Left ventricle myocardium inferior (tissue), 1 donor: ENCODE measurements at places on chromosomes 2 and 18. TPM values are rescaled to one million over a fixed set of nuclear protein-coding genes. Genes with fewer than 3 reads are reported as not detected.
A peak's percentile ranks its signal among the peaks of the same experiment; 100 is the strongest.

The DOK1 gene
- 4.1 TPM for total RNA-seq

The DOCK10 gene
- total RNA-seq, result 1.6 TPM

The OST4 gene
- 354 TPM for total RNA-seq

The DYSF gene
- total RNA-seq, result 48.2 TPM

The INPP5D gene
- total RNA-seq, result 4.9 TPM

The UGT1A8 gene
- total RNA-seq, result not detected

The PSMA8 gene
- total RNA-seq, result not detected

The SLC14A1 gene
- total RNA-seq, result 22.1 TPM

The HOXD4 gene
- not detected for total RNA-seq

The SYT4 gene
- not detected for total RNA-seq

The GAREM1 gene
- 8.6 TPM for total RNA-seq

The C2orf76 gene
- 7.3 TPM for total RNA-seq

The LYPD1 gene
- total RNA-seq, result not detected

GRCh38 chr18:24364177-24364576 is 33.4 kb downstream of the OSBPL1A start:
- no peak overlapping the region for H3K27ac ChIP-seq
- no peak overlapping the region for H3K4me3 ChIP-seq
- peaks cover 4% of the 10 kb centered on the region for H3K4me1 ChIP-seq
- H3K36me3 ChIP-seq, result no peaks in the 10 kb centered on the region
- no peaks in the 10 kb centered on the region for H3K27me3 ChIP-seq

GRCh38 chr2:197804758-197805714 is 643 bp downstream of the PLCL1 start:
- no peaks in the 10 kb centered on the region for H3K27me3 ChIP-seq
- DNase-seq, result peak; percentile 22
- H3K4me3 ChIP-seq, result peak overlapping the region; percentile 91

DNA sequence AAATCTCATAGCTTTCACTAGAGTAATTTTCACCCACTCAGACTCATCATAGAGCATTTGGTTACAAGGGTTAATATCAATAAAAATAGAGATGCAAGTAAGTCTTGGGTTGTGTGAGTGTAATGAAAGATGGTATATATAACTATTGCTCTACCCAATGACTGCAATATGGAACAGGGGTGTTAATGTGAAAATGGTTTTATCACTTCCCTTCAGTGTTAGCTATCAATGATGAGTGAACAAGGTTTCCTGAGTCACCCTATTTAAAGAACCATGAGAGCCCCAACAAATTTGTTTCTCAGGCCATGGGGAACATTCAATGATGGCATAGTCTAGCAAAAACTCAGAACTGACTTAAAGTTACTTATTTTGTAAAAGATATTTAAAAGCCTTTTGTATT is 1133.6 kb upstream of the ZEB2 start:
- no peaks in the 10 kb centered on the region for H3K27me3 ChIP-seq
- no peak for DNase-seq
- H3K4me3 ChIP-seq, result no peak overlapping the region
- no peaks in the 10 kb centered on the region for H3K36me3 ChIP-seq

- H3K27ac ChIP-seq, result no peak overlapping the region
- no peak for DNase-seq
- H3K27me3 ChIP-seq, result no peaks in the 10 kb centered on the region
- H3K4me3 ChIP-seq, result no peak overlapping the region
Measured at GRCh38 chr2:124526221-124526620, 501.1 kb downstream of the CNTNAP5 start.

GRCh38 chr2:70789304-70790135 is 923 bp downstream of the FIGLA start:
- H3K4me1 ChIP-seq, result peaks cover 14% of the 10 kb centered on the region
- H3K27ac ChIP-seq, result no peak overlapping the region
- DNase-seq, result peak; percentile 39

DNA sequence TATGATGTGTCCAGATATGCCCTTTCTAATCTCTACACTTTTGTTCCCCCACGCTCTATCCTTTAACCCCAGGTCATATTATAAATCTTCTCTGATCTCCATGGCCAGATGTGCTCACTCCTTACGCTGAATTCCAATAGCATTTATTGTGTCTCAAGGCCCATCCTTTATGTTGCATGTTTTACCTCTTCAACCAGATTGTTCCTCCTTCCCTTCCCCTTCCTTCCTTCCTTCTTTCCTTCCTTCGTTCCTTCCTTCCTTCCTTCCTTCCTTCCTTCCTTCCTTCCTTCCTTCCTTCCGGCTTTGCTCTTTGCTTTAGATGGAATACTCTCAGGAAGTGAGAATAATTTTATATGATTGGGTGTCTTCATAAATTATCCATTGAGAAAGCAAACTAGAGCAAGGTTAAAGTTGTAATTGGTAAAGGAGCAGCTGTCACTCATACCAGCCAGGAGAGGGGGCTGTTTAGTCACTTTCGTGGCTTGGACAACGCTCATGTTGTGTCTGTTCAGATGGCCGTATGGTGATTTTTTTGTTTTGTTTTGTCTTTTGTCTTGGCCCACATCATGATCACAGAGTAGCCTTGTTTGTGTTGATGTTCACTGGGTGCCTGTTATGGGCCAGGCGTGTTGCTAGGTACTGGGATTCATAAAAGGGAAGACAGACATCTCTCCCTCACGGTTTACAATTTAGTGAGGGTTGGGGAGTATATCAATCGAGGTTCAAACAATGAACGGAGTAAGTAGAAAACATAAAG is 68.0 kb downstream of the DAW1 start:
- H3K27ac ChIP-seq, result no peak overlapping the region
- H3K4me1 ChIP-seq, result no peaks in the 10 kb centered on the region
- no peak for DNase-seq
- H3K4me3 ChIP-seq, result no peak overlapping the region
- H3K27me3 ChIP-seq, result peaks cover 5% of the 10 kb centered on the region

GRCh38 chr2:195613922-195614321 is 43.1 kb upstream of the SLC39A10 start:
- H3K27ac ChIP-seq, result no peak overlapping the region
- H3K27me3 ChIP-seq, result no peaks in the 10 kb centered on the region
- peaks cover 20% of the 10 kb centered on the region for H3K4me1 ChIP-seq

DNA sequence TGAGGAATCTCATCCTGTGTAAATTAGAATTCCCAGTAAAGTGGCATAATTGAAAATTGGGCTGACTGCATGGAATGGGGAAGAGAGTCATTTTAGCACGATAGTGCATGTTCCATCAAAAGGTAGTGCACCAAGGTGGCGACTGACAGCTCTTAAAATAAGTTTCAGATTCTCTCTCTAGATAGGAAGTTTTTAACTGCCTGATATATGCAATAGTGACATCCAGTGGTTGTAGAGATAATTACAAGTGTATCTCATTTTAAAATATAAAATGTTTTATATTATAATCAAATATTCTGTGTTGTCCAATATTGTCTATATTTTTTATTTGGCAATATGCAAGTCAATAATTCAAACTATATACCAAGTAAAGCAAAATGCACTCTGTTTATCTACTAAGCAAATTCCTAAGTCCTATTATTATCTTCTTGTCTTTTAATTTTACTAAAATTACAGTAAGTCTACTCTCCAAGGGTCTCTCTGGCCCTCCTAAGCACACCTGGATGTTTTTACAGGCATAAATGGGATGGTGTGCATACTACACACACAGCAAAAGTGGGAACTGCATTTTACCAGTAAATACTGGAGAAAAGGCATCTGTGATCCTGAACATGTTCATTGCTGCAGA is 397.7 kb upstream of the HNRNPA3 start:
- no peak for DNase-seq
- no peak overlapping the region for H3K4me3 ChIP-seq
- H3K36me3 ChIP-seq, result no peaks in the 10 kb centered on the region
- peaks cover 26% of the 10 kb centered on the region for H3K27me3 ChIP-seq
- no peaks in the 10 kb centered on the region for H3K4me1 ChIP-seq

- no peaks in the 10 kb centered on the region for H3K4me1 ChIP-seq
- H3K27ac ChIP-seq, result no peak overlapping the region
- no peaks in the 10 kb centered on the region for H3K36me3 ChIP-seq
- no peak overlapping the region for H3K4me3 ChIP-seq
- no peak for DNase-seq
- peaks cover 64% of the 10 kb centered on the region for H3K27me3 ChIP-seq
Measured at GRCh38 chr2:29326926-29327325, 211.7 kb downstream of the CLIP4 start.

DNA sequence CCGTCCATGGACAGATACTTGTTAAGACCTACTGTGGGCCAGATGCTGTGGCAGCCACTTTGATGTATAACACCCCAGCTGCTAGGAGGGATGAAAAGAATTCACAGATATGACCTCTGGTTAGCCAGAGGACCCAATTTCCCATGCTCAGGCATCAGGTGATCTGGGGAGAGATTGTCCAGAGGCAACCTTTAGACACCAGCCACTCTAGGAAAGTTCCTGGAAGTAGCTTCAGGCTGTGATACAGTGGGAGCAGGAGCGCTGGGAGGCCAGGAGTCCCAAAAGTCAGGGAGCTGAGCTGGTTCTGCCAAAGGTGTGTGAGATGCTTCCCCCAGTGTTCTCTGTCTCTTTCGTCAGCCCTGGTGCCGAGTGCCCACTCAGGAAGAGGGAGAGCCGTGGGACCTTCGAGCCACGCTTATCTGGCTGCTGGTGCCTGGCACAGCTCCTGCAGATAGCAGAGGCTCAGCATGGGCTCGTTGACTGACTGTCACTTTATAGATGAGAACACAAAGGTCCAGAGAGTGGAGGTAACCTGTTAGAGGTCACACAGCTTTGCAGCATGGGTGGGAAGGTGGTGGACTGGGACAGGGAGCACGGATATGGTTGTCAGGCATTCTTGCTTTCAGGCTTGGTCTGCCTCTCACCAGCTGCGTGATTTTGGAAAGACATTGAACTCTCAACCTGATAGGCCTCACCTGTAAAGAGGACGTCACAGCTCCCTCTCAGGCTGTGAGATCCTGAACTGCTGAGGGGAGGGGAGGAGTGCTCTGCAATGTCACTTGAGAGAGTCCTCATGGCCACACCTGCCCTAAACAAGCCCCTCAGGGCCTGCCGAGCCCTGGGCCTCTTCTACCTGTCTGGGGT is 7.8 kb upstream of the RALB start:
- H3K27me3 ChIP-seq, result peaks cover 23% of the 10 kb centered on the region
- H3K4me3 ChIP-seq, result no peak overlapping the region
- no peak overlapping the region for H3K27ac ChIP-seq
- H3K36me3 ChIP-seq, result no peaks in the 10 kb centered on the region
- no peak for DNase-seq
- H3K4me1 ChIP-seq, result peaks cover 34% of the 10 kb centered on the region

DNA sequence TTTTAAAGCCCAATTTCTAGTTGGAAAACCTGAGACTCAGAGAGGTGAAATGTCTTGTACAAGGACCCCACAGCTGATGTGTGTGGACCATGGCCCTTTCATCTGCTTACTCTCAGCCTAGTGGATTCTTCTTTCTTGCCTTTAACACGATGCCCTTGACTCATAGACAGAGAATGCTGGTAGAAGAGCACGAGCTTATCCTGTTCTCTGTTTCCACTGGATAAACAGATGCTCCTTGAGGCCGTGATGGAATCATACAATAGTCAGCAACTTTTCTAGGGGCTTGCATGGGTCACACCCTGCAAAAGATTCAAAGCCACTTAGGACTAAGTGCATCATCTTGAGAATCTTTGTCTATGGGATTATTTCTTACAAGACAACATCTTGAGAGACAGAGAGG is 50.9 kb downstream of the MYCN start:
- H3K4me1 ChIP-seq, result no peaks in the 10 kb centered on the region
- H3K4me3 ChIP-seq, result no peak overlapping the region
- peaks cover 46% of the 10 kb centered on the region for H3K27me3 ChIP-seq
- DNase-seq, result no peak

GRCh38 chr2:202102425-202103000 is 29.5 kb downstream of the KIAA2012 start:
- H3K4me1 ChIP-seq, result no peaks in the 10 kb centered on the region

- DNase-seq, result no peak
- H3K27me3 ChIP-seq, result no peaks in the 10 kb centered on the region
- H3K36me3 ChIP-seq, result no peaks in the 10 kb centered on the region
- peak overlapping the region; percentile 28 for H3K27ac ChIP-seq
- H3K4me3 ChIP-seq, result no peak overlapping the region
Measured at GRCh38 chr2:69164061-69164778, 151.2 kb downstream of the ANTXR1 start.

GRCh38 chr2:157355618-157356017 is 30.0 kb upstream of the ERMN start:
- H3K36me3 ChIP-seq, result no peaks in the 10 kb centered on the region
- H3K27me3 ChIP-seq, result no peaks in the 10 kb centered on the region
- DNase-seq, result no peak
- H3K4me1 ChIP-seq, result no peaks in the 10 kb centered on the region

GRCh38 chr2:48207201-48207641 is 300.9 kb upstream of the FBXO11 start:
- H3K4me1 ChIP-seq, result peaks cover 20% of the 10 kb centered on the region
- H3K27me3 ChIP-seq, result no peaks in the 10 kb centered on the region
- H3K36me3 ChIP-seq, result no peaks in the 10 kb centered on the region
- DNase-seq, result no peak
- H3K27ac ChIP-seq, result no peak overlapping the region
- no peak overlapping the region for H3K4me3 ChIP-seq

GRCh38 chr18:11367351-11367750 is 218.0 kb upstream of the PIEZO2 start:
- no peak overlapping the region for H3K4me3 ChIP-seq
- H3K4me1 ChIP-seq, result peaks cover 17% of the 10 kb centered on the region
- H3K36me3 ChIP-seq, result no peaks in the 10 kb centered on the region
- no peaks in the 10 kb centered on the region for H3K27me3 ChIP-seq
- DNase-seq, result no peak
- peak overlapping the region; percentile 81 for H3K27ac ChIP-seq

DNA sequence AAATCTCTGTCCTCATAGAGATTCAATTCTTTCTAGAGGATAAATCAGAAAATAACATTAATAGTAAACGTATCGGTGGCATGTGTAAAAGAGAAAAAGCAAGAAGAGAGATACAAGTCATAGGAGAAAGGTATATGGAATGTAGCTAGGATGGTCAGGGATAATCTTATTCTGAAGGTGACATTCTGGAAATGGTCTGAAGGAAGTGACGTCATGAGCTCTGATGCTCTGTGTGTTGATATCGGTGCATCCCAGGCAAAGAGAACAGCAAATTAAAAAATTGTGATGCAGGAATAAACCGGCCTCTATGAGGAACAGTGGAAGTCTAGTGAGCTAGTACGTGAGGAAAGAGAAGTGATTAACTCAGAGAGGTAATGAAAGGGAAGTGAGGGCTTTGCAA is 1215.8 kb downstream of the CNTNAP5 start:
- H3K36me3 ChIP-seq, result no peaks in the 10 kb centered on the region
- DNase-seq, result no peak
- H3K27ac ChIP-seq, result no peak overlapping the region
- no peaks in the 10 kb centered on the region for H3K27me3 ChIP-seq

- no peak overlapping the region for H3K4me3 ChIP-seq
- H3K36me3 ChIP-seq, result no peaks in the 10 kb centered on the region
- peaks cover 2% of the 10 kb centered on the region for H3K4me1 ChIP-seq
- no peak overlapping the region for H3K27ac ChIP-seq
- no peaks in the 10 kb centered on the region for H3K27me3 ChIP-seq
Measured at GRCh38 chr2:150046211-150046610, 441.3 kb downstream of the RND3 start.

DNA sequence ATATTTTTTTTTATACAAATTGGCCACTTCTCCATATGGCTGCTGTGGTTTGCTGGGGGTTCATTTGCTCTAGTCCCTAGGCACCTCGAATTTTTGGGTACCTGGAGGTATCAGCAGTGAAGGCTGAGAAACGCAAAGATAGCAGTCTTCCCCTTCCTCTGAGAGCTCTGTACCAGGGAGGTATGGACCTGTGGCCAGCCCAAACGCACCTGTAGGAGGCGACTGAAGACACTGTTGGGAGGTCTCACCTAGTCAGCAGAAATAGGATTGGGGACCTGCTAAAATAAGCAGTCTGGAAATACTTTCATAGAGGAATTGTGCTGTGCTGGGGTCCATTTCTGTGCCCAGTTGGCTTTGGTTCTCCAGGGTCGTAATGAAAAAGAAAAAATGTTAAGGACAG is 292.2 kb upstream of the CYP26B1 start:
- H3K27ac ChIP-seq, result no peak overlapping the region
- no peaks in the 10 kb centered on the region for H3K36me3 ChIP-seq
- no peak overlapping the region for H3K4me3 ChIP-seq
- no peaks in the 10 kb centered on the region for H3K27me3 ChIP-seq
- DNase-seq, result no peak
